ENCODE measurements at places on chromosomes 2 and 18. TPM values are rescaled to one million over a fixed set of nuclear protein-coding genes. Genes with fewer than 3 reads are reported as not detected.

Gene DSG4
- total RNA-seq: not detected

Gene ST8SIA3
- total RNA-seq: not detected

Gene TWIST2
- total RNA-seq: 73.3 TPM

Gene ARHGAP25
- 0.47 TPM for total RNA-seq

Gene SLC14A1
- total RNA-seq: 131 TPM

Gene LOXL3
- 23.6 TPM for total RNA-seq

Gene DQX1
- 0.16 TPM for total RNA-seq

Gene ILKAP
- 18.3 TPM for total RNA-seq

Gene SKOR2
- total RNA-seq: not detected

Data from bronchial smooth muscle cell (primary cell).